ENCODE measurements at places on chromosomes 13 and 19.

DNA sequence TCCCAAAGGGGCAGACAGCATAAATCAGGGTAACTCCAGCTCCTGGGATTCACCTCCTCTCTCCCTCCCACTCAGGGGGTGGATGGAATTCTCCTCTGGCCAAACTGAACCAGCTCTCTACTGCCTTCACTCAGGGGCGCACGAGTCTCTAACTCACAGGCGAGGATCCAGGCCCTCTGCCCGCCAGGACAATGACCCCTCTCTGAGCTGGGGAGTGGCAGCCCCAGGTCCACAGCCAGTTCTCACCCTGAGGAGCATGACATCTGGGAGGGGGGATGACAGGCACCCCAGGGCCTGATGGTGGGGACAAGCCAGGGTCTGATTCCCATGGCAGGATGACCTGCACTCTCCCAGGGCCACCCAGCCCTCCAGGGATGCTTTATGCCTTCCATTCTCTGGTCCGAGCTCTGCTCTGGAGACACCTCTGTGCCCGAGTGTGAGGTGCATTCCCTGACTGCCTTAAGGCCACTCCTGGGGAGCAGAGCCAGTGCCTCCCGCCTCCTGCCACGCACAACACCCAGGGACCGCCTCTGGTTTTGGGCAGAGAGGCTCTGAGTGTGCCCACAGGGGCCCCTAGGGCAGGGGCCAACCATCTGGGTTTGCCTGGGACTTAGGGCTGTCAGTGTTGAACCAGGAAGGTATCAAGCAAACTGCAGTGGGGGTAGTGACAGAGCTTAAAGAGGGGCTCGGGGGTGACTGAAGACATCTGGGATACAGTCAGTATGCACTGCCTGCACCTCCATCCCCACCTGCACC is 66.2 kb downstream of the GNG7 start:
- DNase-seq: no peak

DNA sequence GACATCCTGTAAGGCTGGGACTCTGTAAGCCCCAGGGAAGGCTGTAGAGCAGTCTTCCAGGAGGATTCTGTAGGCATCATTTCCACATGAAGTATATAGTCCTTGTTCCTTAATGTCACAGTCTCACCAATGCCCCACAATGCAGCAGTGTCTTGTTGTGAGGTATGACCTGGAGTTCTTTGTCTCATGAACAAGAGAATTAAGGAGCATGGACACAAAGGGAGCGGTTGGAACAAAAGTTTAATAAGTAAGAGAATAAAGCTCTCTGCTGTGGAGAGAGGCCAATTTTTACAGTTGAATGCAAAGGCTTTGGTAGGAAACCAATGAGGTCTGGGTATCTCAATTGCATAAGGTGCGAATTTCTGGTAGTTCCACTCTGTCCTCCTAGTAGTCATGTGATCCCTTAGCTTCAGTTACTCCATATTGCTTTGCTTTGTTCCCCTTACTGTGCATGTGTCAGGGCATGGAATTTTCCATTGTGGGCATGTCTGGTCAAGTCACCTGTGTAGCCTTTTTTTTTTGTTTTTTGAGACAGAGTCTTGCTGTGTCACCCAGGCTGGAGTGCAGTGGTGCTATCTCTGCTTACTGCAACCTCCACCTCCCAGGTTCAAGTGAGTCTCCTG is 124.3 kb upstream of the TMTC4 start:
- no peak for DNase-seq

DNA sequence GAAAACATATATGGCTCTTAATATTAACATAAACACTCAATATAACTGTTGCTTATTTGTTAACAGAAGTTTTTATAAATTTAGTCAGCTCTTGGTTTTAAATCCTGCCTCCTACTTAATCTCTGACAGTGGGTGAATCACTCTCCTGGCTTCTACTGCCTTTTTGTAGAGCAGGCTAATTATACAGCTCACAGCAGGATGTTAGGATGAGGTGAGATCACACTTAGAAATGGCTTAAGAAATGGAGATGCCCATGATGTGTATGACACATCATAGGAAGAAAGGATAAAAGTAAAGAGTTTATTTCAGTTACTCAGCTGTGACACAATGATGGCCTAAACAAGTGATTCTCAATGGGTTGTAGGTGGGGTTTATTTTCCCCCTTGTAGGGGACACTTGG is 345.6 kb downstream of the SPRY2 start:
- DNase-seq: peak; percentile 57

GRCh38 chr13:91046715-91047327 is 300.7 kb upstream of the MIR17HG start:
- DNase-seq: no peak

- DNase-seq: no peak
Measured at GRCh38 chr19:17075864-17076542, 426 bp downstream of the MYO9B start.

DNA sequence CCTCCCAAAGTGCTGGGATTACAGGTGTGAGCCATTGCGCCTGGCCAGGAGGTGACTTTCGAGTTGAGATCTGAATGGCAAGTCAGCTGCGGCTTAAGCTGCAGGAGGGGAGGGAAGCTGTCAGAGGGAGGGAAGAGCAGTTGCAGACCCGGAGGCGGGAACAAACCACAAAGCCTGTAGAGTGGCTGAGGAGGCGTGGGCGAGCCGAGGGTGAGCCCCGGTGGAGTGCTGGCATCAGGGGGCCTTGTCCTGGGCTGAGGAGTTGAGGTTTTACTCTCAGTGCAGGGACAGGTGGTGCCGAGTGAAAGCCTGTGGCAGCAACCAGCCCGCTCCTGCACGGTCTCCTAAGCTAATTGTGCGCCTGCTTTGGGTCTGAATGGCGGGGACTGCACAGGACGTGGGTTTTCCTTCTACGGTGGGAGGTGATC is 24.2 kb downstream of the PPP1R37 start:
- no peak for DNase-seq

- peak; percentile 92 for DNase-seq
Measured at GRCh38 chr13:80083853-80084676, 256.9 kb downstream of the SPRY2 start.
